ENCODE measurements at places on chromosomes 3 and 15.

GRCh38 chr3:143326983-143327778 lies 207.6 kb downstream of the CHST2 start:
- DNase-seq, result peak; percentile 72

- DNase-seq, result no peak
These were observed 993.4 kb downstream of the NAALADL2 start for GRCh38 chr3:175852560-175852959.

- DNase-seq, result no peak
These were observed 1050.5 kb downstream of the ROBO2 start for GRCh38 chr3:78090382-78090781.

GRCh38 chr3:170506556-170506955 lies 79.3 kb downstream of the SLC7A14 start:
- DNase-seq, result peak; percentile 44

GRCh38 chr3:27568393-27568792 lies 84.2 kb upstream of the SLC4A7 start:
- no peak for DNase-seq

- peak; percentile 39 for DNase-seq
These were observed 2.2 kb upstream of the MEIS2 start for GRCh38 chr15:37102305-37103162.

DNA sequence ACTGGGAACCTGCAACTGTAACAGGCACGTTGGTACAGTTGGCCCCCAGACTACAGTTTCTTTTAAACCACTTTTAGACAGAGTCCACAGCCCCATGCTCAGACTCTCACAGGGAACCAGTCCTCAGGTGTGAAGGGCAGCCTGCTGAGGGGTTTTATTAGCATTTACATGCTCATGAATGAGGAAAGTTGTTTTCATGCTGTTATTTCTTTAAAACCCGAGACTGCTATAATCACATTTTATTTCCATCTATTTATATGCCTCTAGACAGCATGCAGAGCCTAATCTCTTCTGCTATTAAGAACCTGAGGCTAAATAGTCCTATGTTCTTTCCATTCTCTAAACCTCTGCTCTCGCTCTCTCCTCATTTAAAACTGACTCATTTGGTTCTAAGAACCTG lies 26.3 kb upstream of the FSIP1 start:
- no peak for DNase-seq

GRCh38 chr3:118817748-118818165 lies 216.9 kb downstream of the IGSF11 start:
- DNase-seq, result peak; percentile 48

GRCh38 chr3:54372232-54372631 lies 249.9 kb downstream of the CACNA2D3 start:
- no peak for DNase-seq

GRCh38 chr3:37996785-37997301 lies 6.3 kb downstream of the VILL start:
- DNase-seq, result peak; percentile 76

Data from HT1080 (cell line).